ENCODE measurements at places on chromosomes 1 and 21.

DNA sequence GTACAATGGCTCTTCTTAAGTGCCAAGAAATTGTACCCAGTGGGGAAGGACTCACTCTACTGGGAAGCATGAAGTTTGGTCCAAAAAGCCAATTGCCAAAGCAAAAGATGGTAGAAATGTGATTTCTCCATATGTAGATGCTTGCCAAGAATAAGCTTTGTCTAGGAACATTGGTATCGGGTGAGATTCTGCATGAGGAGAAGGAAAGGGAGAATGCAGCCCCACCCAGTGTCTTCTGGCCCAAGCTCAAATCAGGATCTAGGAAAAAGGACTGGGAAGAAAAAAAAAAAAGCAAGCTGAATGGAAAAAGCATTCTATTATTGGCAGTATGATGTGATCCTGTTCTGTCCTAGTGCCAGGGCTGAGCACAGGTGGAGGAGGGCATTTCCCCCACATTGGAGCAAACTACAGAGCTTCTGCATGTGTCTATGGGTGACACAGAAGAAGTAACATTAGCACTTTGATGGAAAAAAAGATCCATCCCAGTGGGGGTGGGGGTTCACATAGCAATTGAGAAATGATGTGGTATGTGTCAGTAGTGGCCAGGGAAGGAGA is 226.6 kb downstream of the KCNH1 start:
- DNase-seq = no peak

DNA sequence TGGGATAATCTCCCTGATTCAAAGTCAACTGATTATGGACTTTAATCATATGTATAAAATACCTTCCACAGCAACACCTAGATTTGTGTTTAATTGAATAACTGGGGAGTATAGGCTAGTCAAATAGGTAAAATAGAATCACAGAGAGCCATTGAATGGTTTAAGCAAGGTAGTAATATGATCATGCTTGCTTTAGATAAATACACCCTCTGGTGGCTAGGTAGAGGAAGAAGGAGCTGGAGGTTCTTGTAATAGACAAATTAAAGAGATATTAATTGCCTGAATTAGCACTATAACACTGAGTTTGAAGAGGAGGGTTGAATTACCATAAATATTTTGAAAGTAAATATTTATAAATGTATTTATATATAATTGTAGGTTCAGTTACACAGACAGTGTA is 40.3 kb downstream of the DIRAS3 start:
- no peak for DNase-seq

DNA sequence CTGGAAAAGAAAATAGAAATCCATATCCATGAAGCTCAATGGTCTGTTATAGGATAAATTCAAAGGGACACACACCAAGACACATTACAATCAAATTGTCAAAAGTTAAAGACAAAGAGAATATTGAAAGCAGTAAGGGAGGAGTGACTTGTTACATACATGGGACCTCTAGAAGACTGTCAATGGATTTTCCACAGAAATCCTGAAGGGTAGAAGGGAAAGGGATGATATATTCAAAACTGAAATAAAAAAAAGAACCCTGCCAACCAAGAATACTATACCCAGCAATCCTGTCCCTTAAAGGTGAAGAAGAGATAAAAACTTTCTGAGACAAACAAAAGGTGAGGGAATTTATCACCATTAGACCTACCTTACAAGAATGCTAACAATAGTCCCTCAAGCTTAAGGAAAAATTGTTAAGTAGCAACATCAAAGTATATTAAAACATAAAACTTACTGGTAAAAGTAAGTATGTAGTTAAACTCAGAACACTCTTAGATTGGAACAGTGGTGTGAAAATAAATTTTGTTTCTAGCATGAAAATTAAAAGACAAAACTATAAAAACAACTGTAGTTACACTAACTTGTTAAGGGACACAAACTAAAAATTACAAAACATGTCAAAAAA is 103.2 kb upstream of the APP start:
- DNase-seq = no peak

- no peak for DNase-seq
Observed at GRCh38 chr1:54246116-54246721, 46.3 kb downstream of the MRPL37 start.

DNA sequence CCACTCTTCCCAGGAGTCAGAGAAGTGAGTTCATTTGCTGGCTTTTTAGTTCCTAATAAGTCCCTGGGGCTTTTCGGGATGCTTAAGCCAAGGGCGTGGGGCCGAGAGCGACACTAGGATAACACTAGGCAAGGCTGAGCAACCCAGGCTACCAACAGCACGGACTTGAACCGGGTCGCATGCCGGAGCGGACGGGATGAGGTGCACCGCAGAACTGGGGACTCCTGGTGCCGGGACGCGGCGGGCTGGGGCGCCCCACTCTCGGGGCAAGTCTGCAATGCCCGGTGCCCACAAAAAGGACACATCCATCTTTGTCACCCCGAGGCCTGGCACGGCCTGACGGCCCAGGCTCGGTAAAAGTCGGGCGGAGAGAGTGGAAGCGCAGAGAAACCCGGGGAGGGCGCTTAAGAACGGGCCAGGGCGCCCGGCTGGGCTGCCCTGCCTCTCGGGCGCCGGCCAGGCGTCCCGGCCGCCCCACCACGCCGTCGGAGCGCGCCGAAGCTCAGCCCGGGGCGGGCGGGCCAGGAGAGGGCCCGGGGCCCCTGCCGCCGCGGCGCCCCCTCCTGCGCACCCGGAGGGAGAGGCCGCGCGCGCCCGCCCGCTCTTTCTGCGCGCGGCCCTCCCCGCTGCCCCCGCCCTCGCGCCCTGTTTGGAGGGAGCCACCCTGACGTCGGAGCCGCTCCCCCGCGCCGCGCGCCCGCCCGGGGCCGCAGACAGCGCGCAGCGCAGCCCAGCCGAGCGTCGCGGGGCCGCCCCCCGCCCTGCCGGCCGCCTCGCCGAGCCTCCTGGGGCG is at the start of gene NBL1:
TSS of gene NBL1 (plus strand) at position 710 of the 793 bp plus-strand sequence. CDS start 10,720 bp downstream, outside the sequence.
- DNase-seq = peak; percentile 41

DNA sequence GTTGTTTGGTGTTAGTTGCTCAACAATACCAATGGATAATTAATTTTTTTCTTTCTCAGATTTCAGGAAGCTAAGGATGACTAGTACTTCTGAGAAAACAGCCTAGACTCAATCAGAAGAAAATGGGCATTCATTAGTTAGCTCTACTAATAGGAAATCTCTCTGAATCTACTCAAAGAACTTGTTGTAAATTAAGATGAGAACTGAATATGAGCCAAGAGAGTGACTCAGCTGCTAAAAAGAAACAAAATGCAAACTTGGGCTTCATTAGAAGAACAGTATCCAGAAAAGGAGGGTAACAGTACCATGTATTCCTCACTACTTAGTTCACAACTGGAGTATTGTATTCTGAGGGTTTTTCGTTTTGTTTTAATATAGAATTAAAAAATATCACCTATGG is 12.5 kb downstream of the FOXJ3 start:
- DNase-seq = no peak

DNA sequence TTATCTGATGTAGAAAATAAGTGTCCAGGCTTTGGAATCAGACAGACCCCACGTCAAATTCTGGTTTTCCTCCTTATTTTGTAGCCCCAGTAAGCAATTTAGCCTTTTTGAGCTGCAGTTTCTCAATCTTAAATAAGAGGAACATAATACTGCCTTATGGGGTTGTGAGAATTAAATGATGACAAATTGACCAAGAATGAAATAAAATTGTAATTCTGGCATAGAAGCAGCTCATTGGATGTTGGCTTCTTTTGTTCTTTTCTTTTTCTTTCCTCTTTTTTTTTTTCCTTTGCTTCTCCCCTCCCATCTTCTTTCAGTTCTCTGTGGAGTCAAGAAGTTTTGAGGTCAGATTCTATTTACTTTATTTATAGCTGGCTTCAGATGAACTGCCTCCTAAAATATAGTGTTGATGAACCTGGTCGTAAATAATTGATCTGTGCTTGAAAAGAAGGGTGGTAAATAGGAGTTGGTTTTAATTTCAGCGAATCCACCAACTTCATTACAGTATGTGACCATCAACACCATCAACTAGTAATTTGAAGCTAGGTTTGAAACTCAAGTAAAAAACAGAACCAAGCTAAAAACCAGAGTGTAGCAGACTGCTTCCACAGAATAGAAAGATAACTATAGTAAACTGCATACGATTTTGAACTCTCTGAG is 81.1 kb downstream of the CACHD1 start:
- no peak for DNase-seq

GRCh38 chr1:192807211-192808162 is 1.4 kb upstream of the RGS2 start:
- peak; percentile 60 for DNase-seq

DNA sequence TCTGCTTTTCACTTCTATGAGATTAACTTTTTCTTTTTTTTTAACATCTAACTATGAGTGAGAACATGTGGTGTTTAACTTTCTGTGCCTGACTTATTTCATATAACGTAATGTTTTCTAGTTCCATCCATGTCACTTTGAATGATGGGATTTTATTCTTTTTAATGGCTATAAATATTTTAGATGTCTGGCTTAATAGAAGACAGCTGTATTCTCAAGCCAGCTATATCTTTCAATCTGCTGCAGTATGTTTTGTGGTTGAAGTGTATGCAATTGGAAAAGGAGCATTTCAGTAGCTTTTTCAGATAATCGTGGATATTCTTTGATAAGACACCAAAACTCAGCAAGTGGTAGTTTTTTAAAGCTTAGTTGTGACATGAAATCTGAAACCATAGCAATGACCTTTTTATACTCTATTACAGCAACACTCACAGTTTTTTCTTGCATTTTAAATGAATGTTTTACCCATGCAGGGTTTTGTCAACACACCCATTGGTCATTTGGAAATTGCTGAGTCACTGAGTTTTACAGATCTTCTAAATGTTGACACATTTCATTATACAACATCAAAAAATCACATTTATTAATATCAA is 5.7 kb upstream of the SVBP start:
- DNase-seq = no peak
